ENCODE measurements at places on chromosomes 12 and 14. TPM values are rescaled to one million over a fixed set of nuclear protein-coding genes. Genes with fewer than 3 reads are reported as not detected.

GRCh38 chr12:124231980-124232653, 62.8 kb upstream of the RFLNA start:
- DNase-seq = no peak
- H3K36me3 ChIP-seq = no peaks in the 10 kb centered on the region
- no peak overlapping the region for H3K4me3 ChIP-seq
- H3K27me3 ChIP-seq = no peaks in the 10 kb centered on the region
- H3K4me1 ChIP-seq = no peaks in the 10 kb centered on the region
- no peak overlapping the region for H3K27ac ChIP-seq

- no peaks in the 10 kb centered on the region for H3K4me1 ChIP-seq
- no peaks in the 10 kb centered on the region for H3K36me3 ChIP-seq
- no peak overlapping the region for H3K4me3 ChIP-seq
- H3K27me3 ChIP-seq = no peaks in the 10 kb centered on the region
- peak overlapping the region; percentile 40 for H3K27ac ChIP-seq
Measured at GRCh38 chr12:26809611-26810285, 23.2 kb downstream of the ITPR2 start.

- DNase-seq = no peak
- no peaks in the 10 kb centered on the region for H3K4me1 ChIP-seq
- no peak overlapping the region for H3K4me3 ChIP-seq
- H3K36me3 ChIP-seq = no peaks in the 10 kb centered on the region
Measured at GRCh38 chr12:26839512-26839911, 6.5 kb upstream of the ITPR2 start.

DNA sequence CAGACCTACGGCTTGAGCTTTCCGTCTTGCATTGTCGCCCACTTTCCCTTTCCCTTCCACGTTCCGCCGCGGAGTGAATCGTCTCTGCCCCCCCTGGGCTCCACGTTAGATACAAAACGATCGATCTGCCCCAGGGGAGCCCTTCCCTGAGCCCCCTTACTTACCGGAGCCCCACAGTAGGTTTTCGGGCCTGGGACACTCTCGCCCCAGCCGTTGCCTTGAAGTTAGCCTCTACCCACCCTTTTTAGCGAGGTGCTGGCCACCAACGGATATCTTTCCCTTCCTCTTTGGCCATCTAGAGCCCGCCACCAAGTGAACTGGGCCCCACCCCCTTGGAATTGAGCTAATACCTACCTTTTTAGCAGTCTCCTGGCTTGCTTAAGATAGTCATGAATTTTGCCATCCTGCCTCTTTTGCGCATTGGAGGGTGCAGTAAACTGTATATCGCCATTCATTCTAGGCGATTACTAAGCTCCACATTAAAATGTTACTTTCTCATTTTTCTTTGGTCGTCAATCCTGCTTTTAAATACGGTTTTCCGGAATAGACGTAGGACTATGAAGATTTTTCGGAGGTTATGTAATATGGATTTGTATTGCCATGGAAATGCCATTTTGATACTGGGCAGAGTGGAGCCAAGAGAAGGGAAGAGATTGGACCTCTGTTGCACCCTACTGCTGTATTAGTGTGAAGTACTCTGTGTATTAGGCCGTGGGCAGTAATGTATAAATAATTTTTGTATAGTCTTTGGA, 764 bp downstream of the RBM25 start:
- no peaks in the 10 kb centered on the region for H3K36me3 ChIP-seq
- peak; percentile 38 for DNase-seq
- peak overlapping the region; percentile 93 for H3K4me3 ChIP-seq
- no peaks in the 10 kb centered on the region for H3K27me3 ChIP-seq
- peaks cover 6% of the 10 kb centered on the region for H3K4me1 ChIP-seq
- H3K27ac ChIP-seq = peak overlapping the region; percentile 96

GRCh38 chr12:30197392-30198057, 413.8 kb upstream of the TMTC1 start:
- no peaks in the 10 kb centered on the region for H3K36me3 ChIP-seq
- no peak overlapping the region for H3K27ac ChIP-seq
- no peak for DNase-seq
- no peak overlapping the region for H3K4me3 ChIP-seq
- H3K27me3 ChIP-seq = no peaks in the 10 kb centered on the region

DNA sequence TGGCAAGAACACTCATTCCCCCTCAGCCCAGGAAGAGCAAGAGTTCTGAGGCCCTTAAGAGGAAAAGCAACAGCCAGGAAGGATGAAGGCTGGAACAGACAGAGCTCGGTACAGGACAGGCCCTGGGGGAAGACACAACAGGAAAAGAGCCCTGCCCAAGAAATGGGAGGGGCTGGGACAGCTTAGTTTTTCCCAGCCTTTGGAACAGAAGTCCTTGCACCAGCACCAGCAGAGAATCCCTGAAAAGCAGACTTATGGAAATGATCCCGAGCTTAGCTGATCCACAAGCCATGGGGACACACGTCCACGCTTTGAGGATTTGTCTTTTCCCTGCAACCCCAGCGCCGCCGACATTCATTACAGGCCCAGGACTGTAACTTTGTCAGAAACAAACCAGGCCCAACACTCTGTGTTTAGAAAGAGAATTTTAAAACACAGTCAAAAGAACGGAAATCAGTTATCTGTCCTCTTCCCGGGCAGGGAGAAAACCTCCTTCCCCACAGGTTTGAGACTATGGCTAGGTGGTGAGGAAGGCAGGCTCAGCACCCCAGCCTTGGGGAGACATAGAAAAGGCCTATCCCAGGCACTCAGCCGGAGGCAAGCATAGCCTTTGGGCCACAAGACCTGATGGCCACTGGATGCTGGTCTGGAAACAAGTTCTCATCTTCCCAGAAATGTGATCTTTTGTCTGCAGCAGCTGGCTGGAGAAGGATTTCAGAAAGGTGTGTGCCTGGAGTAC, 4.0 kb upstream of the AVIL start:
- no peak for DNase-seq
- peaks cover 30% of the 10 kb centered on the region for H3K36me3 ChIP-seq
- H3K4me3 ChIP-seq = no peak overlapping the region
- no peaks in the 10 kb centered on the region for H3K27me3 ChIP-seq

GRCh38 chr12:52774629-52775250, 2.4 kb downstream of the KRT76 start:
- H3K4me1 ChIP-seq = no peaks in the 10 kb centered on the region
- no peak overlapping the region for H3K27ac ChIP-seq
- no peak for DNase-seq
- H3K27me3 ChIP-seq = no peaks in the 10 kb centered on the region
- H3K36me3 ChIP-seq = no peaks in the 10 kb centered on the region
- no peak overlapping the region for H3K4me3 ChIP-seq

GRCh38 chr14:59154373-59154772, 34.1 kb upstream of the DAAM1 start:
- no peaks in the 10 kb centered on the region for H3K4me1 ChIP-seq
- no peak overlapping the region for H3K4me3 ChIP-seq
- no peak overlapping the region for H3K27ac ChIP-seq
- H3K27me3 ChIP-seq = no peaks in the 10 kb centered on the region

GRCh38 chr12:8840938-8841633, 18.7 kb downstream of the A2ML1 start:
- no peaks in the 10 kb centered on the region for H3K36me3 ChIP-seq
- no peak for DNase-seq
- no peak overlapping the region for H3K4me3 ChIP-seq
- no peak overlapping the region for H3K27ac ChIP-seq
- H3K27me3 ChIP-seq = no peaks in the 10 kb centered on the region
- H3K4me1 ChIP-seq = no peaks in the 10 kb centered on the region

GRCh38 chr12:24798335-24798734, 150.6 kb downstream of the BCAT1 start:
- H3K36me3 ChIP-seq = no peaks in the 10 kb centered on the region
- H3K27me3 ChIP-seq = no peaks in the 10 kb centered on the region
- no peak overlapping the region for H3K27ac ChIP-seq
- H3K4me1 ChIP-seq = no peaks in the 10 kb centered on the region

GRCh38 chr12:45204757-45205156, 11.1 kb upstream of the ANO6 start:
- no peaks in the 10 kb centered on the region for H3K27me3 ChIP-seq
- H3K27ac ChIP-seq = no peak overlapping the region
- H3K4me3 ChIP-seq = no peak overlapping the region
- H3K4me1 ChIP-seq = no peaks in the 10 kb centered on the region
- no peak for DNase-seq

GRCh38 chr12:105659355-105660075, 329.0 kb downstream of the C12orf75 start:
- no peaks in the 10 kb centered on the region for H3K27me3 ChIP-seq
- no peaks in the 10 kb centered on the region for H3K36me3 ChIP-seq
- H3K4me1 ChIP-seq = no peaks in the 10 kb centered on the region
- no peak for DNase-seq

GRCh38 chr12:68743356-68743755, 2.6 kb upstream of the SLC35E3 start:
- DNase-seq = no peak
- H3K4me3 ChIP-seq = no peak overlapping the region
- no peaks in the 10 kb centered on the region for H3K36me3 ChIP-seq

DNA sequence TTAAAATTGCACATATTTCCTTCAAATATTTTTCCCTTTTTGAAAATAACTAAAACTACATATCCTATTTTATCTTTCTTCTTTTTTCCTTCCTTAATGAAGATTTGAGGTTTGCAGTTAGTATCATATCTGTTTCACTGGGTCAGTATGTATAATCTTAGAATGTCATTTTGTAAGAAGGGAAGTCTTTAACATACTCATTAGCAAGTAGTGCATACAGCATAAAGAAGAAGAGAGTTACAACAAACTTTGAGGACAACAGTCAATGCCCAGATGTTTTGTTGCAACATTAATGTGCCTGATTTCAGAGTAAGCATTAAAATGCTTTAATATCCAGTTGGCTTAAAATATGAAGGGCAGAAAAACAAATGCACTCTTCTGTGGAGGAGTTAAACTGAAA, 176.9 kb upstream of the FBXO33 start:
- H3K27ac ChIP-seq = no peak overlapping the region
- H3K27me3 ChIP-seq = no peaks in the 10 kb centered on the region
- H3K4me3 ChIP-seq = no peak overlapping the region
- H3K4me1 ChIP-seq = no peaks in the 10 kb centered on the region

DNA sequence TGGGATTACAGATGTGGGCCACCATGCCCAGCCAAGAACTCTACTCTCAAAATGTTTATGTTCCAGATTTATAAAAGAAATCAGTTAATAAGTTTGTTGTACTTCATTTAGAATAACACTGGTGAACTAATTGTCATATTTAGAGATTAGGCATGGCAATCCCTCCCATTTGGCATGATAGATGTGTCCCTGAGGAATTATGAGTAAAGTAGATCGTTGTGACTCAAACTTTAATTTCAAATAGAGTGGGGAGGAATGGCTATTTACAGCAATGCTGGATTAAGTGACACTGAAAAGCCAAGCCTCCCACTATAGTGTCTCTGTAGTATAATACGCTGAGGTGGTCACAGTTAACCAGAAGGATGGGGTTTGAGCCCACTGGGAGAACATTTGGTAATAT, 39.3 kb upstream of the RTRAF start:
- no peaks in the 10 kb centered on the region for H3K36me3 ChIP-seq
- H3K27me3 ChIP-seq = no peaks in the 10 kb centered on the region
- no peak overlapping the region for H3K27ac ChIP-seq
- H3K4me1 ChIP-seq = no peaks in the 10 kb centered on the region
- no peak for DNase-seq

GRCh38 chr14:29236848-29237247, 470.3 kb downstream of the FOXG1 start:
- H3K4me1 ChIP-seq = no peaks in the 10 kb centered on the region
- H3K27me3 ChIP-seq = no peaks in the 10 kb centered on the region
- no peak overlapping the region for H3K4me3 ChIP-seq
- no peak overlapping the region for H3K27ac ChIP-seq
- no peaks in the 10 kb centered on the region for H3K36me3 ChIP-seq

- no peak overlapping the region for H3K4me3 ChIP-seq
- H3K4me1 ChIP-seq = no peaks in the 10 kb centered on the region
- H3K27ac ChIP-seq = no peak overlapping the region
- no peaks in the 10 kb centered on the region for H3K36me3 ChIP-seq
- no peaks in the 10 kb centered on the region for H3K27me3 ChIP-seq
Measured at GRCh38 chr12:68939505-68939904, 6.5 kb upstream of the CPM start.

DNA sequence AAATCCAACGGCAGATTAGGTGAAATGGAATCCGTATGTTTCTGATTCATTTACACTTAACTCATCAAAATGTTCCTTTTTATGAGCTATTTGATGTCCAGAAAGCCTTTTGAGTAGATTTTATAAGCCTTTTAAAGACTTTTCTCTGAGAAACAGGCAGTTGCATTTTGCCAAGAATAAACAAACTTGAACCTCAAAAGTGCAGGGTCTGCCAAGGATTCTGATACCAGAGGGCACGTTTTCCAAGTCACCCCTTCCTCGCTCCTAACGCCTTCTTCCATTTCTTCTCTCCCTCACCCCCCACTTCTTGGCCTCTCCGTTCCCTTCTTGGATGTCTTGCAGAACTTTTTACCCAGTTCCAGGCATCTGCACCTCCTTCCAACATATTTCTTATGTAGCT, 200.6 kb upstream of the TBX3 start:
- no peaks in the 10 kb centered on the region for H3K27me3 ChIP-seq
- H3K4me3 ChIP-seq = no peak overlapping the region
- no peak for DNase-seq
- H3K27ac ChIP-seq = no peak overlapping the region

DNA sequence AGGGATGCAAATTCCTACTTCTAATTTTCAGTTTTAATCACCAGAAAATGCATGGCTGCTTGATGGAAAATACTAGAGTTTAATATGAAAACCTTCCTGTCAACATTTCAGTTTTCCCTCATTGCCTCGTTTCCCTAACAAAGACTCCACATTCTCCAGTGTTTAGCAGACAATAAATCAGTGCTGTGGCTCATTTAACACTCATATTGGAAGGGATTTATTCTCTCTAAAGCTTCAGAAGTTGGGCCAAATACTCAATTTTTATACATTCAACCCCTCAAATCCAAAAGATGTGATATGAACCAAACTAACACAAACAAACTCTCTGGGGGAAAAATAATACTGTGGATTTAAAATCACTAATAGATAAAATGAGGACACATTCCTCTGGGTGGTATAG, 482.5 kb downstream of the FLRT2 start:
- peaks cover 2% of the 10 kb centered on the region for H3K27me3 ChIP-seq
- no peaks in the 10 kb centered on the region for H3K4me1 ChIP-seq
- no peak overlapping the region for H3K27ac ChIP-seq
- DNase-seq = no peak

- H3K4me1 ChIP-seq = no peaks in the 10 kb centered on the region
- no peaks in the 10 kb centered on the region for H3K36me3 ChIP-seq
- H3K4me3 ChIP-seq = no peak overlapping the region
- no peaks in the 10 kb centered on the region for H3K27me3 ChIP-seq
Measured at GRCh38 chr12:79083181-79083580, 218.6 kb downstream of the SYT1 start.

Gene ADSS1
- total RNA-seq = 7.3 TPM

Gene ETFBKMT
- total RNA-seq = 3.0 TPM

Gene CLEC4D
- 0.15 TPM for total RNA-seq

Gene SYT1
- 1.6 TPM for total RNA-seq

Gene SLCO1A2
- 5.4 TPM for total RNA-seq

Gene MYH6
- total RNA-seq = not detected

Gene FBRSL1
- total RNA-seq = 7.2 TPM

Gene RASSF8
- 52.1 TPM for total RNA-seq

Gene AQP5
- not detected for total RNA-seq

Measured in breast epithelium (tissue), 4 donors.